ENCODE measurements at places on chromosomes 11 and 22.

DNA sequence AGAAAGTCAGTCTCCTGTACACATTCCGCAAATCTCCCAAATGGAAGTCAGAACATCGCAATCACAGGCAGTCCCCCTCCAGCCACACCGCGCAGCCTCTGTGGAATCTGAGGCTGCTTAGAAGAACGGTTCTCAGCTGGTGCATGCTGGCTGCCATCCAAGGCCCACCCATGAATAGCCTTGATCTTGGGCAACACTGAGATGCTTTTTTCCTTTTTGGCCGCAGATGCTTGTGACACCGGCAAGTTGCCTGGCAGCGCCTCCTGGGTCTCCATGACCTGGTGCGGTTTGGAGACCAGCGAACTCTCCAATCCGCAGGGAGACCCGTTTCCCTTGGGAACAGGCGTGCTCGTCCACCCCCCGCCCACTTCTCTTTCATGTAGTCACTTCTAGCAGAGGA lies 26.3 kb upstream of the PHF21B start:
- DNase-seq, result peak; percentile 9

DNA sequence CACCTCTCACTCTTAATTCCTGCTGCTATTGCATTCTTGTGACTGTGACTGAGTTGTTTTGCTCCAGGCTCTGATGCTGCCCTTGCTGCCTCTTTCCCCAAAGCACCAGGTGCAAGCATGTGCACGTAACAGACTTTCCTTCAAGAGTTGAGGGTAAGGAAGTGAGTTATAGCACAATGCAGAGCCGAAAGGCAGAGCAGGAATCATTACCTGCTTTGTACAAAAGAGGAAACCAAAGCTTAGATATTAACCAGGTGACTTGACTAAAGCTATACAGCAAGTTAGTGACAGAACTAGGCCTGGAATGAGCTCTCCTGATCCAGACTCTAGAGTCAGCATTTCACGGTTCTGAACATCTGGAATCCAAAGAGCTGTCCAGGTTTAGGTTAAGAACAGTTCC lies 33.6 kb downstream of the NEU3 start:
- no peak for DNase-seq

DNA sequence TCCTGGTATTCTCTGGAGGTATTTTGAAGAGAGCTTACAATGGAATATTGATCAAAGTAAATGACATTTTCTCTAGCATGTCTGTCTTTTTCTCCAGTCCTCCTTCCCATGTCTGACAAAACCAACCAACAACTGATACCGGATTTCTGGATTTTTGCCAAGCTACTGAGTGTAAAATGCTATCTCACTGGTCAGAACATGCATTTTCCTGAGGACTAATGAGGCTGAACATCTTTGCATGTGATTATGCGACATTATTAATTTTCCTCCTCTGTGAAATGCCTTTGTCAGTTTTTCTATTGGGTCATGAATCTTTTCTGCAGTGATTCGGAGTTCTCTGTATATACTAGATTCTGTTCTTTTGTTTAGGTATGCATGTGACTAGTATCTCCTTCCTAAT lies 51.4 kb downstream of the CDON start:
- no peak for DNase-seq

- no peak for DNase-seq
These were observed 127.8 kb downstream of the PARVA start for GRCh38 chr11:12505183-12505582.

GRCh38 chr22:25564320-25564978 lies at the start of gene GRK3:
Gene GRK3, plus strand, starts transcription at chr22:25564675. Its CDS starts 366 bp downstream, at chr22:25565041.
- peak; percentile 76 for DNase-seq

GRCh38 chr11:63262547-63262946 lies 19.1 kb upstream of the SLC22A25 start:
- no peak for DNase-seq

DNA sequence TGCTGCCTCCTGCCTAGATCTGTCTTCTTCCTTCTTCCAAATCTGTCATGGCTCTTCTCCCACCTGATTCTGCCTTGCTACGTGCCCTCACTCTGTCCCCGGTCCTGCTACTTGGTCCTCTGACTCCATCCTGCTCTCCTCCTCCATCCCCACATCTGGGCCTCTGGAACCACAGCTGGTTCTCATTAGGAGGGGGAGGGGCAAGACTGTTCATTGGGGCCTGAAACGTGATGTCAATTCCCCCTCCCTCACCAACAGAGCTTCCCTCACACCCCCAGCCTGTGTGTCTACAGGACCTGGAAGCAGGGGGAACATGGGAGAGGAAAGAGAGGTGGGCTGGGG lies 9.1 kb downstream of the DCHS1 start:
- DNase-seq, result peak; percentile 54

- no peak for DNase-seq
These were observed 28.8 kb downstream of the TNRC6B start for GRCh38 chr22:40206561-40206960.

- DNase-seq, result peak; percentile 6
These were observed at the start of gene TRPC6 for GRCh38 chr11:101583251-101584128. Gene TRPC6, minus strand, starts transcription at chr11:101584007. Its CDS starts 504 bp downstream, at chr11:101583503.

DNA sequence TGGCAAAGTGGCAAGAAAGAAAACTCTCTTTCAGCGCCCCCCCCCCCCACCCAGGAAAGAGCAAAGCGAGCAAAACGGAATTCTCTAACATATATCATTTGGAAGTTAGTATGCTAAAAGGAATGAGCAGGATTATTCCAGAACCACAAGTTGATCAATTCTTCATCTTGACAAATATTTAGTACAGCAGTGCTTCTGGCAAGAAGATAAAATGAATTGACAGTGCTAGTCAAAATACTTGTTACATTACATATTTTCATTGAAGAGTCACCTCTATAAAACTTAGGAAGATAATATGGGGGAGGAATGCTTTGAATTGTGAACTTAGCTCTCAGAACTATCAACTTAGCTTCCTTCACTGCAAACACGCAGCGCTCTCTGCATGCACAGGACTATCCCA lies 377.4 kb downstream of the DYNC2H1 start:
- peak; percentile 16 for DNase-seq

DNA sequence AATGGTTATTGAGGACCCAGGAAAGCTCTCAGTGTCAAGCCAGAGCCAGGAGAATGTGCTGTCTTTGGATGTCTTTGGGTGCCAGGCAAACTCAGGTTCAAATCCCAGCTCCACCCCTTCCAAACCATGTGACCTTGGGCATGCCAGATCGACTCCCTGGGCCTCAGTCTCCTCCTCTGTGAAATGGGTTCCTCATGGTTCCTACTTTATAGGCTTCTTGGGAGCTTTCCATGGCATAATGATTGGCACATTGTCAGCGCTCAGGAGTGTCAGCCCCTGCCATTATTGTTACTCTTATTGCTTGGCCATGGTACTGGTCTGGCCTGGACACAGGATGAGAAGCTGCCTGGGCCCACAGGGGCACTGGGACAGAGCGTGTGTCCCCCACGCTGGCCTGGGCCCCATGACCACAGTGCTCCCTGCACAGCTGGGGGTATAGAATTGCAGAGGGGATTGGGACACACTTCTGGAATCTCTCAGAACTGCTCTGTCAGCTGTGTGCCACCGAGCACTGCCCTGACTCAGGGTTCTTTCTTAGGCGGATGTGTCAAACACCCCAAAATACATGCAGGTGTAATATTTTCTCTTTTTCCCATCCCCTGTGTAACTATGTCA lies 37.6 kb upstream of the CRYBB3 start:
- no peak for DNase-seq

DNA sequence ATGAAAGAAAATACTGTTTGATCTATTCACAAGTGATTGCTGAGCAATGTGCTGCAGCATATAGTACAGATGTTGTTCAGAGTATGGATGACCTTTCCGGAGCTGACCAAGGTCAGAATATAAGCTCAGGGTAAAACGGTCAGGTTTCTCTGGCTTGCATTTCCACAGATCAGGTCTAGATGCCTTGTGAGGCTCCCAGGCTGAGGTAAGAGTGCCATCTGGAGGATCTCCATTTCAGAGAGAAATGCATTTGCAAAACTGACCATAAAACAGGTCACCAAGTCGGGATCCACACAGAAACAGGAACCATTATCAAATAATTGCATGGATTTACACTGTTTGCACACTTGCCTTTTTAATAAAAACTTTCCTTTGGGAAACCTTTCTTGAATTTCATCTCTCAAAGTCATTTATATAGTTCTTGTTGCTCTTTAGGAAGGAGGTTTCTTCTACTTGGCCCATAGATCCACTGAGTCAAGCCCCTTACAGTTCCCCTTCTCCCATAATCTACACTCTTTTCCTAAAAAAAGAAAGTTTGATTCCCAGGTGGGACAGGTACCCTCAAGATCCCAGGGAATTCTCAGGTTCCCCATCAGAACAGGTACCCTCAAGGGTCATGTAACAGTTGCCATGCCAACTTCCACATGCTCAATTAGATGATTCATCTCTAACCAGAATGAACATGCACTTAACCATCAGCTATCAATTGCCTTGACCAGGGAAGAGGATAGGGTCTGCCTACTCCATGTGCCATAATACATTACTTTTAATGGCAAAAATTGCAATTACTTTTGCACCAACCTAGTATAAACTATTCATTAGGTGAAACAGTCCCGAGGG lies 25.0 kb upstream of the TMPRSS5 start:
- DNase-seq, result peak; percentile 62

- no peak for DNase-seq
These were observed 41.3 kb downstream of the TUB start for GRCh38 chr11:8122173-8122764.

Data from EL (cell line).